ENCODE measurements at places on chromosomes 6 and 20.

DNA sequence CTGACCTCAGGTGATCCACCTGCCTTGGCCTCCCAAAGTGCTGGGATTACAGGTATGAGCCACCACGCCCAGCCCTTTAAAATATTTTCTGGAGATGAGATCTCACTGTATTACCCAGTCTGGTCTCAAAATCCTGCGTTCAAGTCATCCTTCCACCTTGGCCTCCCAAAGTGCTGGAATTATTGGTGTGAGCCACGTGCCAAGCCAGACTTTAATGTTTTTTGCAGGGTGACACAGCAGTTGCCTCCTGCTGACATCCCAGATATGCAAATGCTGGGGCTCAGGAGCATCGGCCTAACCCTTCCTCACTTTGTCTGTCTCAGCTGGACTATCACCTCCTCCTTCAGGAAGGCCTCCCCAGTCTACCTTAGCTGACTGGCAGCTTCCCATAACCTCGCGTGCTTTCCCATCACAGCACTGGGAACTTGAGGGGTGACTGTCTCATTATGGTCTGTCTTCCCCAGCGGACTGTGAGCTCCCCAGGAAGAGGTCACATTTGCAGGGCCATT, 14.3 kb upstream of the ID1 start:
- DNase-seq = no peak

- no peak for DNase-seq
Measured at GRCh38 chr6:113560376-113560775, 296.8 kb upstream of the MARCKS start.

DNA sequence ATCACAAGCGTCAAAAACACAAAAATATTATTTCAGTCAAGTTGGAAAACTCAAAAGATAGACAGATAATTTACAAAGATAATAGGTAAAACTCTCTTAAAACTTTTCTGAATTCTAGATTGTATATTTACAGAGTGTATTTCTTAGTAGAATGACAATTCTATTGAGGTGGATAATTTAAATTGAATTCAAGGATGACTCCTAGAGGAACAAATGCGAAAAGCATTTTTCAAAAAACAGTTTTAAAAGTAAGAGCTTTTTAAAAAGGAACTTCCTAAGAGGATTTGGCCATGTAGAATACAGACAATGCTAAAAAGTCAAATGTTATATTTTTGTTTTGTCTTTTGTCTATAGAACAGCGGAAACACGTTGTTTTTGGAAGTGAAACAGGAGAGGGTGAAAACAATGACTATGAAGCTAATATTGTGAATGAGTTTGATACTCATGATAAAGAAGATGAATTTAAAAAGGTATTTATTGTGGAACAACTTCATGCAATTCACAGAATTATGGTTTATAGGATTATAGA, 90.1 kb downstream of the DNAH8 start:
- DNase-seq = no peak

GRCh38 chr6:113742342-113742741, 114.8 kb upstream of the MARCKS start:
- DNase-seq = no peak

DNA sequence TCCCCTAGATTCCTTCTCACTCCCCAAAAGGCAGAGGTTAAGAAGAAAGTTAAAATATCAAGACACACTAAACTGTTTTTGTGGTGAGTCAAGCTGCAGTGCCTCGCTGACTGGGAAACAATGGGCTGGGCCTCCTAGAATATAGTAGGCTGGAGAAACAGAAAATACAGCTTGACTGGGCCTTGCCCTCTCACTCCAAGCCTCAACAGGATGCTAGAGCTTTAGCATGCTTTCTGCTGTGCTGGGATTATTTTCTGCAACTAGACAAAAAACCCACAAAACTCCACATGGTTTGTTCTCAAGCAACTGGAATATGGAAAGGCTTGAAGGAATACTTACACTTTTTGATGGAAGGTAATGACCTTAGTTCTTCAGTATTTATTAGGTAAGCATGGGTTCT, 27.9 kb downstream of the FOXO3 start:
- no peak for DNase-seq

DNA sequence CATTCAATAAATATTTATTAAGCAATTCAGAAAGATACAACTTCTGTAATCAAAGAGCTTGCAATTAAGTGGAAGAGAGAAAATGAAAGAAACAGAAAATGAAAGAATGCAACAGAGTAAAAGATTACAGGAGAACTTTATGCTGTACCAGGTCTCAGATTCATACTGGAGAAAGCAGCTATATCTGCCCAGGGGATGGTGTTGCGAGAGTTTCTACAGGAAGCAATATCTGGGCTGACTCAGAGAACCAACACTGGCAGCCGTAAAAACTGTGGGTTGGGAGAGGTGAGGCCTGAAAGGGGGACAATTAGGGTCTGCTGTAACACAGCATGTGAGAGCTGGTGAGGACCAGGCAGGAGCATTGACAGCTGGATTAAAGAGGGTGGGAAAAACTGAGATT, 256.7 kb upstream of the TCF21 start:
- DNase-seq = no peak

DNA sequence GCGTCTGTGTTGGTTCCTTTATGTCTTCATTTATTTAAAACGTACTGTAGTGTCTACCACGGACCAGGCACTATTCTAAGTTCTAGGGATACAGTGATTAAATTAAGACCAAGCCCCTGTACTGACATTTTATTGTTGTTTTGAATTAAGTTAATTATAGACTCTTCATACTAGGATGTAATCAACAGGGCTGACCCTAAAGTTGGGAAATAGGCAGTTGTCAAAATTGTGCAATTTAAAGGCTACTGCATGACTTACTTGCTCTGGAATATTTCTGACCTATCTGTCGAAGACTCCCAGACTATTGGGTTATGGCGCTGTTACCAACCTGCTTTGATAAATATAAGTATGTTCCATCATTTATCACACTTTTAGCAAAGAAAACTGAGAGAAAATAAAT, 6.7 kb downstream of the MYO6 start:
- DNase-seq = no peak

GRCh38 chr6:84766799-84767525, 2.6 kb upstream of the TBX18 start:
- no peak for DNase-seq

GRCh38 chr6:39084506-39084905, 30.5 kb downstream of the SAYSD1 start:
- DNase-seq = no peak

Measured in HuH-7 (cell line).